CD4-positive, alpha-beta T cell treated with Interleukin-6 for 4 hours (primary cell): ENCODE measurements at places on chromosomes 1 and 21.

DNA sequence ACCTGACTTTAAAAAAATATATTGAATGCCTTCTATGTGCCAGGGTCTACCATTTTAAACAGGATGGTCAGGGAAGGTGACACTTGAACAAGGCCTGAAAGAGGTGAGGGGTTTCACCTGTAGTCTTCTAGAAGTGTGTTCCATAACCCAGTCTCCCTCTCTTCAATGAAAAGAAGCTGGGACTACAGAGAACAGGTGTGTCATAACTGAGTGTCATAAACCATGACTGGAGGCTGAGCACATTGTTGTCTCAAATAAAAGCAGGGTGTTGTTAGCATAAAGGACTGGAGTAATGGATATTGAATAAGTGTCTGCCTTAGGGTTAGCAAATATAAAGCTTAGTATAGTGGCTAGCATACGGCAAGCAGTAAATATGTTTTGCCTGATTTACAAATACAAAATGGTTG is 65.4 kb downstream of the SYDE2 start:
- no peak for DNase-seq

GRCh38 chr1:32771561-32772280 is 45.4 kb downstream of the YARS1 start:
- DNase-seq, result no peak

DNA sequence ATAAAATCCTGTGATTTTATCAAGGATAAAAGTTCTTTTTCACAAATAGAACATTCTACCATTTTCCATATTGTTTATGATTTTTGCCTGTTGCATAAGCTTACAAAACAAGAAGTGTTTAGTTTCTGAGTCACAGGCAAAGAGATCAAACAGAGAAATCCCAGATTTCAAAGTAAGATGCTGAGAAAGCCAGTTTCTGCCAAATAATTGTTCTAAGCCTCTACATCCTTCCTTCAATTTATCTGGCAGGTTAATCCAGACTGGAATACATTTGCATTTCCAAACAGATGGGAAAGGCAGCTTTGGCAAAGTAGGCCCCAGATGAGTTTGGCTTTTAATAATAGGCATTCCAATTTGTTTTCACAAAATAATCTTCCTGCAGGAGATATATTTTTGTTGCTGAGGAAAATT is 2.5 kb downstream of the SLC1A7 start:
- no peak for DNase-seq

DNA sequence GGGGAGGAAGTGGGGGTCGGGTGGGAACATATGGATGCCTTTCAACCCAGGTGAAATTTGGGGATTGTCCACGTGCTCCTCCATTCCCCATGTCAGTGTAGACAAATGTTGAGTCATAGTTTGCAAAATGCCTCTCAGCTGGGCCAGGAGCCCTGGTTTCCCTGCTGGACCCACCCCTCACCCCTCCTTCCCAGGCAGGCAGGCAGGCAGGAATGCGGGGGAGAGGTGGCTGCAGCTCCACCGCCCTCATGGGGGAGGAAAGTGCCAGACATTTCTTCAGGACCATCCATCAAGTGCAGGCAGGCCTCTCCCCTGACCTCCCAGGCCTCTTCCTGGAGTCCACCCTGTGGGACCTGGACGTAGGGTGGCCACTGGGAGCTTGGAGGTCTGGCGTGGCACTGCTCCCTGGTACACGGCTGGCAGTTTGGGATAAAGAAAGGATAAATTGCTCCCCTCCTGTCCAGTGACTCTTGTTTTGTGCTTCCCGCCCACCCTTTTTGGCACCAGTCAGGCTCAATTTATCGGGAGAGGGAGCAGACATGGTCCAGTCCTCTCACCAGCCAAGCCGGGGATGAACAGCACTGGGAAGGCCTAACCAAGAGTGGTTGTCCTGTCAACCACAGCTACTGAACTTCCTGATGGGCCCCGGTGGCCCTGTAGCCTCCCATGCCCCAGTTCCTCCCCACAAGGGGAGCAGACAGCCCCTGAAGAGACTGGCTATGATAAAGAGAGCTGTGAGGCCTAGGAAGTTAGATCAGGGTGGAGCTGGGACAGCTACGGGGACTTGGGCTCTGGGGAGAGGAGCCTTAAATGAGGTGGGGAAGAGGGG is 18.9 kb downstream of the NPR1 start:
- DNase-seq, result no peak

- DNase-seq, result no peak
Observed at GRCh38 chr1:29312469-29313461, 76.4 kb downstream of the PTPRU start.

DNA sequence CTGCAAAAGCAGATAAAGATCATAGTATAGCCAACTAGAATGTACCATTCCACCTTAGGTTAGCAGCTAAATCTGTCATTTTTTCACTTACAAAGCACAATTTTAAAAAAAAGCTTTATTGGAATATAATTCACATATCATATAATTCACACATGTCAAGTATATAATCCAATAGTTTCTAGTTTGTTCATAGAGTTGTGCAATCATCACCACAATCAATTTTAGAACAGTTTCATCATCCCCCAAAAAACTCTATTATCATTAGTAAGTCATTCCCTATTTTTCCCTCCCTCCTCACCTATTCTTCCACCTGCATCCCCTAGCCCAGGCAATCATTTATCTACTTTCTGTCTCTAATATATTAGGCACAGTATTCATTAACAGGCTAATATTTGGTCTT is 32.0 kb upstream of the INSL5 start:
- no peak for DNase-seq

DNA sequence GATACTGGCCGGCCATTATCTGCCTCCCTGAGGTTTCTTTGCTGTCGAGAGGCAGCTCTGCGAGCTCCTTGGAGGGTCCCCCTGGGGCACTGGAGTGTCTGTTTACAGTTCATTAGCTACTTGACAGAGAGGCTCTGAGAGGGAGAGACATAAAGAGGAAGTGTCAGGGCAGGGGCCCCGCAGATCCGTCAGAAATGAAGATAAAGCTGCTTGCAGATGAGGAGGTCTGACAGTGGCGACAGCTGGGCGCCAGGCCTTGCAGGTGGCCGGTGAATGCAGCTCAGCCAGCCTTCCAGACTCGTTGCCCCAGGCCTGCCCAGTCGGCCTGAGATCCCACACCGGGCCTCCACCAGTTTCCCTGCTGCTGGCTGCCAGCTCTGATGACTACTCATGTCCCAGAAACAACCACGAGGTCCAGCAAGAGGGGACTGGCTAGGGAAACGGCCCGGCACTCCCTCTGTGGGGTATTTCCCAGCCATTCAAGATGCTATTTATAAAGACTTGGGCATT is 84.7 kb downstream of the DISP3 start:
- DNase-seq, result no peak
